ENCODE measurements at places on chromosomes 1 and 21.

DNA sequence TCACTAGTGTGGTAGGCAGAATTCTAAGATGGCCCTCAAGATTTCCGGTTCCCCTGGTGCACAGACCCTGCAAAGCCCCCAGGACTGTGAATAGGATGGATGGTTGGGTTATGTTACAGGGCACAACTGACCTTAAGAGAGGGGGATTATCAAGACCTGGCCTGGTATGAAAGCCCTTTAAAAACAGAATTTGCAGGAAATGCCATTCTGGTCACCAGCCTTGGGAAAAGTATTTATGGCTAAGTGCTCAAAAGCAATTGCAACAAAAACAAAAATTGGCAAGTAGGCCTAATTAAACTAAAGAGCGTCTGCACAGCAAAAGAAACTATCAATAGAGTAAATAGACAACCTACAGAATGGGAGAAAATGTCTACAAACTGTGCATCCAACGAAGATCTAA lies 144.7 kb upstream of the EDN2 start:
- DNase-seq = no peak

DNA sequence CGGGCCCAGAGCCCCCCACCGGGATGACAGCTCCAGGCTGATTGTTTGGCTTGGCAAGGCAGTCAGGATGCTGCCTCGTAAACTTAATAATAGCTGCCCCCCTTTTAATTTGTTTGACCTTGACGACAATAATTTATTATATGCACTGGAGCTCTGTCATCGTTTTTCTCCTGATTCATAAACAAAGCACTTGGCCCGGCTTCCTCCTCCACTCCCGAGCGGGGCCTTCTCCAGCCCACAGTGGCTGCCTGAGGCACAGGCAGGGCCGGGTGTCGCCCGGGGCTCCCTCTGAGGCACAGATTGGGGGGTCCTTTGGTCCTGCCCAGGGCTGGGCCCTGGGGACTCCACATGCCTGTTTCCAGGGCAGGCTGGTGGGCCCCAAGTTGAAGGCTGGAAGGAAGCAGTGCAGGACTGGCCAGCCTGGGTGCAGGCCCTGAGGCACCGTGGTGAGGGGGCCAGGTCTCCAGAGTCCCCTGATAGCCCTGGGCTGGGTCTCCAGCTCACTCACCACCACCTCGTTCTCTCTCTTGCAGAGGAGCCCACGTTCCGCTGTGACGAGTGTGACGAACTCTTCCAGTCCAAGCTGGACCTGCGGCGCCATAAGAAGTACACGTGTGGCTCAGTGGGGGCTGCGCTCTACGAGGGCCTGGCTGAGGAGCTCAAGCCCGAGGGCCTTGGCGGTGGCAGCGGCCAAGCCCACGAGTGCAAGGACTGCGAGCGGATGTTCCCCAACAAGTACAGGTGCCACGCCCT lies 52.0 kb upstream of the ARHGEF16 start:
- DNase-seq = peak; percentile 28

- DNase-seq = no peak
These were observed 332.5 kb upstream of the CAMK1G start for GRCh38 chr1:209250861-209251636.

GRCh38 chr1:3453891-3454810 lies at the start of gene ARHGEF16:
Gene ARHGEF16, plus strand, starts transcription at chr1:3454665. Its CDS starts 8,420 bp downstream, at chr1:3463085.
- DNase-seq = no peak

DNA sequence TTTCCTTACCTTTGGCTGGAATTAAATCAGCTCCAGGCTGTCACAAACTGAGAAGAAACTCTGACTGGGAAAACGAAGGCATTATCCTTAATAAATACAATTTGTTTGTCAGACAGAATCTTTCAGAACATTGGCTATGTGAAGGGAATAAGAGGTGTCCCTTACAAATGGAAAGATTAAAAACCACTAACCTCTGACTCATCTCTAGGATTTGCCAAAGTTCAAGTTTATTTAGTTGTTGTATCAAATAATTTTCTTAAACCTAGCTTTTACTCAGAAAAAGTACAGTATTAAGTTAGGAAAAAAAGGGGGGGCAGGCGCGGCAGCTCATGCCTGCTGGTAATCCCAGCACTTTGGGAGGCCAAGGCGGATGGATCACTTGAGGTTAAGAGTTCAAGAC lies 15.7 kb downstream of the SERTAD4 start:
- DNase-seq = no peak

- DNase-seq = no peak
These were observed 673 bp downstream of the PIK3C2B start for GRCh38 chr1:204493984-204494280.

- DNase-seq = no peak
These were observed 344.6 kb upstream of the LYPLAL1 start for GRCh38 chr1:218829097-218829496.

GRCh38 chr21:38312822-38313221 lies 56.0 kb downstream of the KCNJ15 start:
- DNase-seq = no peak

DNA sequence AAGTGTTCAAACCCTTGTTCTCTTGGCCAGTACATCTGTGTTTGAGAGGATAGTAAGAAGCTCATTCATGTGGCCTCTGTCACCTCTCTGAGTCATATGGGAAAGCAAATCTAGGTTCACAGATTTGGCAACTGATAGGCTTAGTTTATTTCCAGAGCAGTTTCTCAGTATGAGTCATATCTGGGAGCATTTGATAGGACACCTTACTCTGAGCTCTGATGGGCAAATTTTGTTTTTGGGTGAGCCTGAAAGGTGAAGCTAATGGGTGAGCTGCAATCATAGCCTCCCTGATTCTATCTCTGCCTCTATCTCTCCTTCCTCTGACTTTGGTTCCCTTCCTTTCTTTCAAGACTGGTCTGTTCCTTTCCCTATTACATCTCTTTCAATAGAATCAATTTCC lies 134.4 kb downstream of the S1PR1 start:
- peak; percentile 39 for DNase-seq

DNA sequence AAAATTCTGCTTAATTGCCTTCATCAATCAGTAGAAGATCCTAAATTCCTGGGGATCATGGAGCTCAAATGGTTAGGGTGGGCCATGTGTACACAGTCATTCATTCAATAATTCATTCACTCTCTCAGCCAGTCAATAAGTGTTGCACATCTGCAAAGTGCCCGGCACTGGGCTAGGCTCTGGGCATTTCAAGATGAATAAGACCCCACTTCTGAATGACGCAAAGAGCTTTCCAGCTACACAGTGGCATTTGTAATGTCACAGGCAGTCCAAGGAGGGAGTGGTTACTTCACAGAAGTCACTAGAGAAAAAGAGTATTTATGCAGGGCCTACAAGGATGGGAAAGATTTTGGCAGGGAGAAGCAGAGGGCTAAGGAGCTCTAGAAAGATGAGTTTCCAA lies 93.2 kb downstream of the KCNJ15 start:
- no peak for DNase-seq

DNA sequence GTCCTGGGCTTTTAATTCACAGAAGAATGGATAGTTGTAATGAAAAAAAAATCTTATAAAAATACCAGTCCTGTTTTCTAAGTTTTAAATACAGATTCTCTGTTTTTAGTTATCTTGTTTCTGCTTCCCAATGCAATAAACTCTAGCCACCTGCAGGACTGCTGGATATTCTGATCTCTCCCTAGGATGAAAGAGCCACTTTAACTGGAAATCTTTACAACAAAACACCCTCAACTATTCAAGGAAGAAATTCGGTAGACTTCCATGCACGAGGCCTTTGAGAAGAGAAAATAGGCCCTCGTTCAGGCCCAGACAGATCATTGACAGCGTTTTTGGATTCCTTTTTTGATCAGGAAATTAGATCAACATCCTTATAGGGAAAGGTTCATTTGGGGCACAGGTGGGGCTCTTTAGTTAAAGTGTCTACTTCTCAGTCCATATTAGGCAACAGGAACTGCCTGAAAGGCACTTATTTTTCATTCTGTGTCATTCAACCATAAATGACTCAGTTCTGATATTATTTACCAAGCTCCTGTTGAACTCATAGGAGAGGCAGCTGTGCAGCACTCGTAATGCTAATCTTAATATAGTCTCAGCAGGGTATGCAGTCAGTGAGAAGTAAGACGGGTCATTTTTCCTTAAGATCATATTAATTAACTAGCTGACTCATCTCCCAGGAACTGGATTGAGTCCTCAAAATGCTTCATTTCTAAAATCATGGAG lies 71.1 kb upstream of the ERRFI1 start:
- DNase-seq = peak; percentile 90

GRCh38 chr1:72997624-72998023 lies 715.3 kb upstream of the NEGR1 start:
- DNase-seq = no peak

DNA sequence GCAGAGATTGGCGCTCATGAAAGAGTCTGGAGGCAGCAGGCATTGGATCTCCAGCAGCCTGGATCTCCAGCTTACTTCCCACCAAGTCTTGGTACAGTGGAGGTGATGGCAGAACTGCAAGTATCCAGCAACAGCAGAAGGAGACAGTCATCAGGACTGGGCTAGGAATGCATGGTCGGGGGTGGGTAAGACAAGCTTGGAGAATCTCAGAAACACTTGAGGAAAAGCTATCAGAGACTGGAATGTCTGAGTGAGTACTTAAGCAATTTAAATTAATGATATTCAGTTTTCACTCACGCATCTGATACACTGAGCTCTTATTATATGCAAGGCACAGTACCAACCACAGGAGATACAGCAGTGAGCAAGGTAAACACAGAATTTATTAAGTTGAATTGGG lies 9.8 kb downstream of the TMEM35B start:
- DNase-seq = no peak

GRCh38 chr1:245715291-245715701 lies 560.5 kb downstream of the KIF26B start:
- no peak for DNase-seq

GRCh38 chr1:84078108-84078841 lies 65.8 kb upstream of the PRKACB start:
- DNase-seq = no peak

DNA sequence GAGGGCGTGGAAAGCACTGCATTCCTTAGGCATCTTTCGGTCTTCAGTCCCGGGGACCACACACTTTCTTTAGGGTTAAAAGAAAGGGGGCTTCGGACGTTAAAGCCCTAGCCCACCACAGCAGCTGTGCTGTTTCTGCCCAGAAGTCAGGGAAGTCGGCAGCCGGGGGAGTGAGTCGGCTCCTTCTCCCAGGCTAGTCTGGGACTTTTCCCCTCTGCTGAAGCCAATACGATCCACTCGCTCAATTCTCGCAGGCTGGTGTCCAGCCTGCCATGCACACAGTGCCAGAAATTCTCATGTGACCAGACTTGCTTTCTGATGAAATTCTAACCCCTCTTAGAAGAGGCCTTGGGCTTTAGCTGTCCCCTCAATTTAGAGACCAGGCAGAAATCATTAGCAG lies 67.7 kb downstream of the BCAR3 start:
- no peak for DNase-seq

DNA sequence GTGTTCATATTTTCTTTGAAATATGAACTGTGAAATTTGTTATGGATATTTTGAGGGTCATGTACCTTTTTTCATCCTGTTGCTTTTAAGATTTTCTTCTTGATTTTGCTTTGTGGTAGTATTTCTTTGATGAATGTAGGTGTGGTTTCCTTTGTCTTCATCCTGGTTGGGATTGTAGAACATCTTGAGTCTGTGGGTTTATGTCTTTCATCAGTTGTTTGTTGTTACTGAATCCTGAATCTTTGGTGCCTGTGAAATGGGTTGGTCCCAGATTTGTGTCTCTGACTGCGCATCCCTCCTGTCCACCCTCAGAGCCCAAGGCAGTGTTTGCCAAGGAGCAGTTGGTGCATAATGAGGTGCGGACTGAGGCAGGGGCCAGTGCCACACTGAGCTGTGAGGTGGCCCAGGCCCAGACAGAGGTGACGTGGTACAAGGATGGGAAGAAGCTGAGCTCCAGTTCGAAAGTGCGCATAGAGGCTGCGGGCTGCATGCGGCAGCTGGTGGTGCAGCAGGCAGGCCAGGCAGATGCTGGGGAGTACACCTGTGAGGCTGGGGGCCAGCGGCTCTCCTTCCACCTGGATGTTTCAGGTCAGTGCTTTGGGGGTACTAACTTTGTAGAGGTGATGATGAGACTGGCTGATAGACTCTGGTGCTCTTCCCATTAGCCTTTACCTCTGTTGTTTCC lies 38.5 kb downstream of the OBSCN start:
- no peak for DNase-seq

- no peak for DNase-seq
These were observed 81.9 kb downstream of the CNIH3 start for GRCh38 chr1:224698015-224698451.

GRCh38 chr1:12618661-12618964 lies 603 bp upstream of the DHRS3 start:
- DNase-seq = no peak

GRCh38 chr1:203202431-203203245 lies 16.1 kb upstream of the CHI3L1 start:
- peak; percentile 69 for DNase-seq

DNA sequence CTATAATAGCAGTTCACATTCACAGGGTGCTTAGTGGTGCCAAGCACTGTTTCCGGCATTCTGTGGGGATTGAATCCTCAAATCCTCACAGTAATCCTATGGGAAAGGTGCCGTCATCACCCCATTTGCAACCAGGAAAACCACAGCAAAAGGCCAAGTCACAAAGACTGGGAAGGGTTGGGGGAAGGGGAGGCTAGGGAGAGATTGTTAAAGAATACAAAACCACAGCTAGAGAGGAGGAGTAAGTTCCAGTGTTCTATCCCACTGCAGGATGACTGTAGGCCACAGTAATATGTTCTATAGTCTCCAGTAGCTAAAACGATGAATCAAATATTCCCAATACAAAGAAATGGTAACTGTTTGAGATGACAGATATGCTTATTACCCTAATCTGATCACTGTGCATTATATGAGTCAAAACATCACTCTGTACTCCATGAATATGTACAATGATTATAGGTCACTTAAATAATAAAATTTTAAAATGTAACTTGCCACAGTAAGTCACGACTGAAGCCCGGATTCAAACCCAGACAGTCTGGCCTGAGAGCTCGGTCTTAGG lies 256.8 kb downstream of the TOMM20 start:
- no peak for DNase-seq

GRCh38 chr1:12245116-12245515 lies 15.3 kb downstream of the VPS13D start:
- DNase-seq = no peak

GRCh38 chr1:175689396-175689795 lies 54.0 kb downstream of the TNR start:
- no peak for DNase-seq

DNA sequence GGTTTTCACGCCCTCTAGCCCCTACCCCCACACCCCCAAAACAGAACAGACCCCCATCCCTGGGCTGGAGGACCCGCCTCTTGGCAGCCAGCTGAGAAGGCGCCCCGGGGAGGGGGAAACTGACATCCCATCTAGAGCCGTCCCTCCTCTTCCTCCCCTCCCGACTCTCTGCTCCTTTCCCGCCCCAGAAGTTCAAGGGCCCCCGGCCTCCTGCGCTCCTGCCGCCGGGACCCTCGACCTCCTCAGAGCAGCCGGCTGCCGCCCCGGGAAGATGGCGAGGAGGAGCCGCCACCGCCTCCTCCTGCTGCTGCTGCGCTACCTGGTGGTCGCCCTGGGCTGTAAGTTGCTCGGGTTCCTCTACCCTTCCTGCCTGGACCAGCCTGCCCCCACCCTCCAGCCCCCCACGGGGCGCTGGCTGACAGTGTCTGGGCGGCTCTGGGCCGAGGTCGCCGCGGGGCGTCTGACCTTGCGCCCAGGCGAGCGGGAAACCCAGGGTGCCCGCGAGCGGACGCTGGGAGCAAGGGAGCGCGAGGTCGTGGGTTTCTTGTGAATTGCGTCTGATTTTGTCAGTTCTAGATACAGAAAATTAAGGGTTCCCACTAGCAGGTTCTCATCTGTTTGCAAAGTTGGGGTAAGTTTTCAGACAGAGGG lies 618 bp downstream of the JAM2 start:
- no peak for DNase-seq

- DNase-seq = no peak
These were observed 95.1 kb downstream of the LIPI start for GRCh38 chr21:14115646-14116045.

- DNase-seq = no peak
These were observed 6.8 kb upstream of the C1orf210 start for GRCh38 chr1:43292216-43292615.

Data from BJ (cell line).